ENCODE measurements at places on chromosomes 12 and 14.
A peak's percentile ranks its signal among the peaks of the same experiment; 100 is the strongest.

GRCh38 chr12:121791671-121792551, 1.6 kb downstream of the RHOF start:
- no peak for DNase-seq

DNA sequence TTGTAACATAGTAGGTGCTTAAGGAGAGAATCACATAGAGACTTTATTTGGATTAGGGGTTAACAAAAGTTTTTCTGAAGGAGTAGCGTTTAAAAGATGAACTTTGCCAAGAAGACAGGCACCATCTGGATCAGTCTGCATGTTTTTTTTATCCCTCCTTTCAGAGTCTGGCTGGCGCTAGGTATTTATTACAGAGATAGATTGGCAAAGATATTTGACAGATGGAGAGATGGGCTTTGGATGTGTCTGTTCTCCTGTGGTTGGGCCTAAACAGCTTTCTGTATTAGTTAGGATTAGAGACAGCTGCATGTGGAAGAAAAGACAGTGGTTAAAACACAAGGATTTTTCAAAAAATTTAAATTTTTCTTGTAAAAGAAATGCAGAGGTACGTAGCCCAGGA, 133.9 kb downstream of the C12orf75 start:
- no peak for DNase-seq

DNA sequence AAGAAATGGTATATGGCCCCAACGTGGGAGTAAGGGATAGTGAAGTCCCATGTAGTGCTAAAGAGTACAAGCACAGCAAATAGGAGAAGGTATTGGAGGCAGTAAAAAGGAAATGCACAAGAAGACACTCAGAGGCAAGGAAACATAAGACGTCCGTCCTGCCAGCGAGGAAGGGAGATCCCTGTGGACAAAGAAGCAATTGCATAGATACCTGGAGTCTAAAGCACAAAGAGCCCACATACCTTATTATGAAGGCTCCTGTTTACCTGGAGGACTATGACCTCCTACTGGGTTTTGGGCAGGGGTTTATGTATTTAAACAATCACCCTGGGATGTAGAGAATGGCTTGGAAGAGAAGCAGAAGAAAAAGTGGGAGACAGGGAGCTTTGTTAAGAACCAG, 341.2 kb upstream of the DCN start:
- no peak for DNase-seq

GRCh38 chr14:21215130-21215878, 53.9 kb downstream of the HNRNPC start:
- no peak for DNase-seq

- no peak for DNase-seq
Measured at GRCh38 chr12:62817556-62818271, 117.2 kb downstream of the PPM1H start.

DNA sequence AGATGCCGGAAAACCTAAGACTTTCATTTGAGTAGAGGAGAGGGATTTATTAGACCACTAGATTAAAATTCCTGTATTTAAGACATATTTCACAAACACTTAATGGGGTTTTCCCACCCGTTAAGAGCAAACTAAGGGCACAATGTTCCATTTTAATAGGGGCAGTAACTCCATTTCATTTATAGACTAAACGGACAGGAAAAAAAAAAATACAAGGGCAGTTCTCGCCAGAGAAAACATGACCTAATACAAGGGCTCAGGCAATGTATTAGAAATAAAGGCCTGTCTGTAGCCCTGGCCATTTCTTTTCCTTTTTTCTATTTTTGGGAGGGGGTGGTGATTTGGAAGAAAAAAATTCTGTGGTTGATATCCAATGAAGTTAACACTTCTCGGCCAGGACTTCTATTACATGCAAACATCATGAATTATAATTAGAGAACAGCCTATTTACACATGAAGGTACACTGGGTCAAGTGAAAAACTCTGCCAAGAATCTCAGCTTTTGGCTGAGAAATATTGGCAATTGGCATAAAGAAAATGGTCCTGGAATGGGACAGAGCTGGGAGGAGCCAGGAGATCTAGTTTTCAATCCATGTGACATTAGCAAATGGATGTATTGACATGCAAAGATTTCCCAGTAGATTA, 641.1 kb upstream of the TBX3 start:
- DNase-seq, result no peak

DNA sequence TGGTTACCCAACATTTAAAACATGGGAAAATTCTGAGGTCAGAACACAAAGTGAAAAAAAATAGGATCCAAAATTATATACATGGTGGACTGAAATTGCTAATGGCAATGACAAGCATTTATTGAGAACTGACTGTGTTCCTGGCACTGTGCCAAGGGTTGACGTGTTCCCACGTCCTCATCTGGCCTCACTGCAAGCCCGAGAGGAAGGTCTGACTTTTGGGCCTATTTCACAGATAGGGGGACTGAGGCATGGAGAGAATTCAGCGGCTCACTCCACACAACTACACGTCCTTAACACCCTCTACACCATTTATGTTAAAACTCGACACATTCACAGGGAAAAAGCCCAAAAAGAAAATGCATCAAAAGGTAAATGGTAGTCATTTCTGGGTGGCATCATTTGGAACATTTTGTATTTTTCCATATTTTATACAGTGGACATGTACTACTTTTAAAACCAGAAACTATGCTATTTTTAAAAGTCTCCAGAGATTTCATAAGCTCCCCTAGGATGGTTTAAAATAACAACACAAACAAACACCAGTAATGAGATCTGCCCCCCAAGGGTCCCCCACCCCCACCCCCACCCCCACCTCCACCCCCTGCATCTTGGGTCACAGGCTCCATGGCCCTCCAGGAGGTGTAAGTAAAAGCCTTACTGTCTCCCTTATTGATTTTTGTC, 27.7 kb downstream of the CLMN start:
- no peak for DNase-seq

DNA sequence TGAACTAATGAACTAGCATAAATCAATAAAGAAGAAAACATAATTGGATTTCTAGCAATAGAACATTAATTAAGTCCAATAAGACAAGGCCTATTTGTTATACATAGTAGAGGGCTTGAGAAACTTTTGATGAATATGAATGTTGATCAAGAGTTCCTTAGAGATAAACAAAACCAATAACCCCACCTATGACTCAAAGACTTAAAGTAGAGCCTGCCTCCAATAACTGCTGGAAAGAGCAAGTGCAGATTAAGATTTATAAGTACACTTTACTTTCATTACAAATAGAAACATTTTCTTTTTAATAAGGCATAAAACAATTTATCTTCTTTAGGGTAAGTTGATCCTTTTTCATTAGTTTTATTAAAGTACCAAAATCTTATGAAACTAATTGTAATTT, 185.7 kb downstream of the SRGAP1 start:
- no peak for DNase-seq

DNA sequence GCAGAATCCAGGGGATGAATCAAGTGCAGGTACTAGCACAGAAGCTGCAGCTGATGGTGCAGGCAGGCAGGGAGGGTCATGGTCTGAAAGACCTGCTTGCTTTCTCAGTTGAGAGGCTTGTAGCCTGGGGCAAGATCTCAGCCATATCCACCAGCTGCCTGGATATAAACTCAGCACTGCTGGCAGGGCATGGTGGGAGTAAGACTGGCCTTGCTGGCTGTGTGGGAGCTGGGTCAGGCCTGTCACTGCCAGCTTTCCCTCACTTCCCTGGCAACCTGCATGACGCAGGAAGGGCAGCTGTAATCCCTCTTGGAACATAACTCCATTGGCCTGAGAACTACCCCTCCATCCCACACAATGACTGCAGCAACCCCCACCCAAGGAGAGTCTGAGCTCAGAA, 230.1 kb downstream of the ANO6 start:
- no peak for DNase-seq

DNA sequence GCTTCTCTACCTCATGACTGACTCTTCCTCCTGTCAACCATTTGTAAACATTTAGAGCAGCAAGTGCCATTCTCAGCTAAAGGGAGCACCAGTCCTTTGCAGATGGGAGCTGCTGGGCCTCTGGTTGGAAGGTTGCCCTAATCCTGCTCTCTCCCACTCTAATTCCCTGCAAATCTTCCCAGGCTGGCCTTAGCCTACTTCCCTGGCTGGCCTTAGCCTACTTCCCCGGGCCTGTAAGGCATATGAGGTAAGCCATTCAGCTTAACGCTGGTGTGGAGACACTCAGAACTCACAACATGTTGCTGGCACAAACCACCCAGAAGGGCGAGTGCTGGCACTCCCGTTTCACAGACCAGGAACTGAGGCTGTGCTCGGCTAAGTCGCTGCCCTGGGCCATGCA, 69.0 kb downstream of the CPSF2 start:
- DNase-seq, result no peak

GRCh38 chr14:68486033-68486732, 306.7 kb downstream of the ZFP36L1 start:
- no peak for DNase-seq

GRCh38 chr14:24909523-24910302, 140.2 kb downstream of the STXBP6 start:
- no peak for DNase-seq

- no peak for DNase-seq
Measured at GRCh38 chr12:82838827-82839226, 152.1 kb downstream of the TMTC2 start.

DNA sequence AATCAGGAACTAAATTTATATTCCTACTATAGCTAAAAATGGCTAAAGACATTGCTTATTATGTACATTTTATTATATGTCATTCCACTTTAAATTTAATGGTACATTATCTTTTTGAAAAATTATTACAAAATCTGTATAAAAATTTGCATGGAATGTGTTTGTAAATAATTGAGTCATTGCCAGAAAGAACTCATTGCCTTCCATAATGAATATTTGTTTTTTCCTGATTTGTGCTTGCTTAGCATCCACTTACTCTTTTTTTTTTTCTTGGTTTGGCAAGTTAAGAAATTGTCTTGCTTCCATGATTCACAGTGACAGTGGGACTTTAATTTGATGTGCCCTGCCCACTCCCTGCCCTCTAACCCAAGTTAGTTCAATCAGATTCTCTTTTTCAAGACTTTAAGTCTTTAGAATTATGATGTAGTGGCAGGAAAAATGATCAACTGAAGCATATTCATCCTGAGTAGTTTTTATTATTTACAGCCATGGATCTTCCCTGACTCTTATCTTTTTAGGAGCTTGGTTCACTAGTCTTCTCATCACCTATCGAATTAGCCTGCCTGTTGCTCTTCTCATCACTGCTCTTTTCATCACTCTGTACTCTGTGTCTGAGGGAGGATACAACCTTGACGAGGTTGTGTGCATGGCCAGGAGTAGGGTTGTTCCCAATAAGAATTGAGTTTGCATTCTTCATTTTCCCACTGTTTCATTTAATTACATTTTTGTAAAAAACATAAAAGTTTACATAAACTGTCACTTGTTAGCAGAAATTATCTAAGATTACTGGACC, 442.0 kb downstream of the BTG1 start:
- no peak for DNase-seq

DNA sequence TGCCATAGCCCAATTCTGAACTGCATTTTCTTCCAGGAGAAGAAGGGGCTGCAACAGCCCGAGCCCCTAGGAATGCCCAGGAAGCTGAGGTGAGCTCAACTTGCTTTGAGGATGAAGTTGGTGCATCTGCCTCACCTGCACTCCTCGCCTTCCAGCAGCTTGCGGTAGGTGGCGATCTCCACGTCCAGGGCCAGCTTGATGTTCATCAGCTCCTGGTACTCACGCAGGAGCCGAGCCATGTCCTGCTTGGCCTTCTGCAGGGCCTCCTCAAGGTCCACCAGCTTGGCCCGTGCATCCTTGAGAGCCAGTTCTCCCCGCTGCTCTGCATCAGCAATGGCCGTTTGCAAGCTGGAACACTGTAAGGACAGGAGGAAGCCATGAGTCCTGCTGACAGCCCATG, 6.0 kb downstream of the KRT75 start:
- no peak for DNase-seq

GRCh38 chr12:96427269-96427729, 27.1 kb upstream of the CDK17 start:
- no peak for DNase-seq

DNA sequence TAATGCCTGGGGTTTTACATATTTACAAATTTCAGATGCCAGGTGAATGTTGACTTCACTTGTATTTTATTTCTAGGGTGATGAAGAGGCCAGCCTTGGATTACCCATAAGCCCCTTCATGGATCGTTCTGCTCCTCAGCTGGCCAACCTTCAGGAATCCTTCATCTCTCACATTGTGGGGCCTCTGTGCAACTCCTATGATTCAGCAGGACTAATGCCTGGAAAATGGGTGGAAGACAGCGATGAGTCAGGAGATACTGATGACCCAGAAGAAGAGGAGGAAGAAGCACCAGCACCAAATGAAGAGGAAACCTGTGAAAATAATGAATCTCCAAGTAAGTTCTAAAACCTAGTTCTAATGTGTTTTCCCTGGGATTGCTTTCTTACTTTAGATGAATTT, 41.3 kb upstream of the SLCO1C1 start:
- no peak for DNase-seq

DNA sequence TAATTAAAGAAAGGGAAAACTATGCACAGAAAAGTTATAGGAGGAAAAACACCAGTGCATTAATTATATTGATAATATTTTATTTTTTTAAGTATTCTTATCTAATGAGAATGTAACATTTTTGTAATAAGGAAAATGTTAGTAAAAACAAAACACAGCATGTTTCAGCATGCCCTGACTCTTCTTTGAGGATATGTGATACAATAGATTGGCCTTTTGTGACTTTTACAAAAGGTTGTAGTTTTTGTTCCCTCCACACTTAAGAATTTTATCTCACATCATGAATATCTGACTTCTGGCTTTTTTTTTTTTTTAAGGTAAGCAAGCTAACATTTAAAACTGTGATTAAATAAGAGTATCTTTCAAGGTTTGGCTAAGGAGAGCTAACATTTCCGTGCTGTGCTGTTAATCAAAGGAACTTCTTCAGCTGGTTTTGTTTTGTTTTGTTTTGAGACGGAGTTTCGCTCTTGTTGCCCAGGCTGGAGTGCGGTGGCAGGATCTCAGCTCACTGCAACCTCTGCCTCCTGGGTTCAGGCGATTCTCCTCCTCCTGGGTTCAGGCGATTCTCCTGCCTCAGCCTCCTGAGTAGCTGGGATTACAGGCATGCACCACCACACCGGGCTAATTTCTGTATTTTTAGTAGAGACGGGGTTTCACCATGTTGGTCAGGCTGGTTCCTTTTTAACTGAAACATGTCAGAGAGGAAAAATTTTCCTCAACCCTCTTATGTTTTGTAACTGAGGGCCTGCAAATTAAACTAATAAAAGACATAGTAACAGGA, 30.8 kb upstream of the RESF1 start:
- DNase-seq, result no peak

GRCh38 chr14:20630340-20631022, 11.0 kb downstream of the OR6S1 start:
- peak; percentile 54 for DNase-seq

Measured in activated T-cell treated with anti-CD3 and anti-CD28 coated beads for 24 hours (primary cell).